A549 treated with Hydrocortisone at 1 μM for 4 hours (cell line): ENCODE measurements at places on chromosomes 16 and 17. TPM values are rescaled to one million over a fixed set of nuclear protein-coding genes. Genes with fewer than 3 reads are reported as not detected.

Gene XAF1
- not detected in 5 replicates for total RNA-seq

Gene HSD17B2
- not detected in 5 replicates for total RNA-seq

Gene FOXJ1
- 0.76 to 1.0 TPM (median 0.84 TPM) in 5 replicates for total RNA-seq

Gene NHLRC4
- total RNA-seq: 0.17 to 0.32 TPM (median 0.23 TPM) in 5 replicates

Gene CCL23
- not detected in 5 replicates for total RNA-seq

Gene KRT12
- not detected in 5 replicates for total RNA-seq

Gene GNGT2
- 0.54 to 1.2 TPM (median 1.0 TPM) in 5 replicates for total RNA-seq

Gene CNTNAP1
- total RNA-seq: 4.7 to 5.9 TPM (median 5.5 TPM) in 5 replicates

Gene MYO15A
- 0.34 to 0.54 TPM (median 0.37 TPM) in 5 replicates for total RNA-seq

Gene HELZ
- 8.9 to 14.2 TPM (median 11.7 TPM) in 5 replicates for total RNA-seq

Gene FN3K
- 8.3 to 9.5 TPM (median 9.0 TPM) in 5 replicates for total RNA-seq

Gene MMP28
- total RNA-seq: 5.2 to 8.2 TPM (median 6.7 TPM) in 5 replicates

Gene KRT20
- 0.14 to 0.41 TPM (median 0.17 TPM) in 5 replicates for total RNA-seq

Gene CHST5
- total RNA-seq: 0.16 to 0.35 TPM (median 0.29 TPM) in 3 of 5 replicates, not detected in the others

Gene TAC4
- total RNA-seq: not detected in 5 replicates

Gene C16orf89
- not detected in 5 replicates for total RNA-seq

Gene GPR179
- total RNA-seq: 0.02 to 0.05 TPM (median 0.03 TPM) in 5 replicates

Gene ASPSCR1
- 20.7 to 30.1 TPM (median 27.2 TPM) in 5 replicates for total RNA-seq

Gene INCA1
- total RNA-seq: 1.1 to 2.0 TPM (median 1.8 TPM) in 5 replicates

Gene TRIM72
- 0.01 to 0.10 TPM (median 0.05 TPM) in 5 replicates for total RNA-seq

Gene ALOX15B
- 0.21 to 0.48 TPM (median 0.31 TPM) in 5 replicates for total RNA-seq

Gene FOXL1
- 1.1 to 2.6 TPM (median 1.6 TPM) in 5 replicates for total RNA-seq

Gene COX6A2
- not detected in 5 replicates for total RNA-seq

Gene PRKCB
- 0.13 to 0.34 TPM (median 0.15 TPM) in 5 replicates for total RNA-seq
